ENCODE measurements at places on chromosomes 6 and 20.

GRCh38 chr6:53731866-53732636, 62.8 kb upstream of the LRRC1 start:
- DNase-seq, result no peak

DNA sequence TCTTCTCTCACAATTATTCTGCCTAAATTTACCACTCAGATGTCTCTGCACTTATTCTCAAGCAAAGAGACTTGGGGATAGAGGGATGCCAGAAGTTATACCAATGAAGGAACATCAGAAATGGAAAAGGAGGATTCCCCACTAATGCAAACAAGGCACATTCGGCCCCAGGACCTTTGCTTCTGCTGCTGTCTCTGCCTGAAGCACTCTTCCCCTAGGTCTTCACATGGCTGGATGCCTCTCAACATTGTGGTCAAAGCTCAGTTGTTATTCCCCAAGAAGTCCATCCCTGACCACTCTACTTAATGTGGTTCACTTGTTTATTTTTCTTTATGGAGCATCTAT, 508.7 kb downstream of the DOK5 start:
- DNase-seq, result no peak

DNA sequence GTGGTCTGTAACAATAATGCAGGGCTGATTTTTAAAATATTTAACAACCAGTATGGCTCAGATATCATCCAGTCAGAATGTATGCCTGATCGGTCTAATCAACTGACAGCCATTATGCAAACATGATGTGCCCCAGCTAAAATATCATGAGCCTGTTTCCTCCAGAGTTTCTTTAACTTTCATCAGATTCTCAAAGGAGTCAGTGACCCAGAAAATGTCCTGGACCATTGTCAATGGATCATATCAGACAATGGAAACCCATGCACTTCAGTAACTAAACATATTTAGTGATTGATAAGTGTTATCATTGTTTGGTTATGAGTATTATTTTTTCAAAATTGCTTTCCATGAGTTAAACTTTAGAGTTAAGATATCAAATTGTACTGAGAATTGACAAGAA, 173.5 kb downstream of the LMBRD1 start:
- no peak for DNase-seq

DNA sequence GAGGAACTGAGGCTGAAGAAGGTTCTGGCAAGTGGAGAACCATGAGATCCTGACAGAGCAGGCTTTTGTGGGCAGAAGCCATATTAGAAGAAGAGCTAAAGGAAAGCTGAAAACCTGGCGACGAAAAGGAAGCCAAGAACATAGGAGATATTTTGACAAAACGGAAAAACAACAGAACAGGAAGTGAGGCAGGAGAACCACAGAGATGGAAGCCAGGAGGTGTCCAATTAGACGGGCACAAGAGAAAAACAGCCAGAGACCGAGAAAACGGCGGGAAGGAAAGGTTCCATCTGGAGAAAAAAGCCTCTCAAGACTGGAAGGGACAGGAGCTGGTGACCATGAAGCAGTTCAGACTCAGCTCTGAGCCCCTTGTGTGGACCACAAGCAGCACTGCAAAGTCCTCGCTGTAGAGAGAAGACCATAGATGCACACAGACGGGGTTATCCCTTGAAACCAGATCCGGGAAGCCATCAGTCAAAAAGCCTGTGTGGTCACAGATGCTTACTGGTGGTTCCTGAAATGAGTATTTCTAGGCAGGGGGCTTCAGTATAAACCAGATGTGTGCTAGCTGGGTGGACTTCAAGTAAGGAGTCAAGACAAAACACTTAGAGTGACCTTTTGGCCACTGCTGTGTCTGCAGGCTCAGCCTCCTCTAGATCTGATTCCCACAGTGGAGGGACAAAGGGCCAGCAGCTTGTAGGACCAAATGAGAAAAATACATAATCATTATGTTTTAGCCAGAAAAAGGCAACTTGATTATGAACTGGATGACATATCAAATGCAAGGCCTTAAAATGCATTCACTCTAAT, 30.7 kb downstream of the SSR1 start:
- no peak for DNase-seq

DNA sequence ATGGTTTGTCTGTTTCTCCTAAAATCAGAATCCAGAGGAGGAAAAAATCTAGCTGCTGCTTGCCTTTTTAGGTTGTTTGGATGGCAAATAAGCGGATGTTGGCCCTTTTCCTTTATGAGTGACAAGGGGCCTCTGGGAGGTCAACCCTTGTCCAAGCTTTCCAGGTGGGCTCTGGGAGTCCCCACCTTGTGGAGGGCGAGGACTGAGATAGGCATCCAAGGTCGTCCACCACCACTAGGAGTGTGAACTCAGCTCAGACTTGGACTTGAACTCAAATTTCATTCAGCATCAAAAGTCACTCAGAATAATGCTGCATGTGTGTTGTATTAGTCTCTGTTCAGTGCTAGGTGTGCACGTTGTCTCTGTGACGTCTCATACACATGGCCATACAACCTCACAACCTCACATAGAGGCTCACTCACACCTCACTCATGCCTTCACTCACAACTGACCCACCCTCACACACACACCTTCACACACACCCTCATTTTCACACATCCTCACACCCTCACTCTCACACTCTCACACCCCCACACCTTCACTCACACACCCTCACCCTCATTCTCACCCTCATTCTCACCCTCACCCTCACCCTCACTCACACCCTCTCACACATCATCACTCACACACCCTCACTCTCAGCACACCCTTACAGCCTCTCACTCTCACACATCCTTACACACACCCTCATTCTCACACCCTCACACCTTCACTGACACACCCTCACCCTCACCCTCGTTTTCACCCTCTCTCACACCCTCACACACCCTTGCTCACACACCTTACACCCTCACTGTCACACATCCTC, 18.0 kb downstream of the DYNLT1 start:
- DNase-seq, result no peak

GRCh38 chr6:109406196-109406595, 23.9 kb upstream of the CD164 start:
- DNase-seq, result peak; percentile 41

DNA sequence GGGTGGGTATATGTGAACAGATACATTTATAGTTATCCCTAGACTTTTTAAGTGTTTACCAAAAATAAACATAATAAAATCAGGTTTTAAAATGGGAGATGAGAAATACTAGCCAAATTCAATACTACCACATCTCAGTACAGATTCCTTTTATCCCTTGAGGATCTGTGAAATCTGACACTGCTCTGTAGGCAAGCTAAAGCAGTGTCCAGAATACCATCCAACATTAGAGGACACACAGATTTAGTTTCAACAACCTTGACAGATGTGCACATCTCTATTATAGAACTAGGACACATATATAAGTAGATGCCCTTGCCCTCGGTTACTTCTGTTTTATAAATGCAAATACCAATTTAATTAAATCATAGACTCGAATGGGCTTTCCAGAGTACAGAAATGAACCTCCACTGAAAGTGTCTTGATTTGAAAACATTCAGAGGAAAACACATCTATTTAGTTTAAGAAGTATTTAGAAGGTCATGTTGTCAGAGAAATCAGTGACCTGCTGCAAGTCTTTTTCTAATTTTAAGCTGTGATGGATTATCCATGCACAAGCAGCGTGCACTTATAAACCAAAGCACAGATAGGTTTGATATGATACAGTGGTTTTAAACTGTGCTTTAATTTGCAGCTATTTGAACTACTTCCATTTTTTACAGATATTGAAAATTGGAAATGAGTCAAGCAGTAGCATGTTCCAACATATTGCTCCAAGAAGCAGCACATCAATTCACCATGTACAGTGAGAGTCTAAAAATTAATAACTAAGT, 156.3 kb upstream of the EPHA7 start:
- DNase-seq, result no peak

DNA sequence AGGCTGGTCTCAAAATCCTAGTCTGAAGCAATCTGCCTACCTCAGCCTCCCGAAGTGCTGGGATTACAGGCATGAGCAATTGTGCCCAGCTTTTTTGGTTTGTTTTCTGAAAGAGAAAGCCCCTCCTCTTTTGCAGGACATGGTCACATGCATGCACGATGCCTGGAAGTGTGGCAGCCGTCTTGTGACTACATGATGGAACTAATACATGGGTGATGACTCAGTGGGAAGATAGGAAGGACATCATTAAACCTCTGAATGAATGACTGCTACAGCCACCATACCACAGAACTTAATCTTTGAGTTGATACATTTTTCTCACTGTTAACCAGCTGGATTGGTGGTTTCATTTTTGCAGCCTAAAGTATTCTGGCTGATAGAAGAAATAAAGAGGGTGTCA, 13.4 kb upstream of the CTNNBL1 start:
- DNase-seq, result peak; percentile 23

GRCh38 chr6:30687659-30688431, 1.4 kb upstream of the PPP1R18 start:
- DNase-seq, result peak; percentile 52

DNA sequence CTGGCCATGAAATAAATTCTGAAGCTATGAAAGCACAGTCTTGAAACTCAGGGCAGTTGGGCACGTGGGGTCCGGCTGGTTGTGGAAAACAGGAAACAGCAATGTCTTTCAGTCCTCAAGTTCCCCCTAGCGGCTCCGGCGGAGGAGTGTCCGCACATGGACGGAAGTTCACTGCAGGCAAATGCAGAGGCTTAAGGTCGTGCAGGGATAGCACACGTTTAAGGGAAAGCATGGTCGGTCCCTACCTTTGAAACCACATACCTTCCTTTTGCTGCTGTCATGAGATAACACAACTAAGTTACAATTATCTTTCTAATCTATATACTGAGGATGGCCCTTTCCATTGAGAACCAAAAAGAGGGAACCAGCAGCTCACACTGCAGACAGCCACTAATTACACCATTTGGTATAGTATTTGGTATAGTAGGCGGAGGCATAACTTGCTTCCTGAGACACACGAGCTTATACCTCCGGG, 52.6 kb upstream of the NFATC2 start:
- DNase-seq, result peak; percentile 90

- DNase-seq, result no peak
Observed at GRCh38 chr6:43262000-43262779, 18.9 kb downstream of the TTBK1 start.

- no peak for DNase-seq
Observed at GRCh38 chr6:167664678-167665660, 161.7 kb upstream of the AFDN start.

GRCh38 chr6:134938896-134939295, 11.0 kb downstream of the ALDH8A1 start:
- no peak for DNase-seq

GRCh38 chr6:106182455-106182854, 96.3 kb downstream of the PRDM1 start:
- DNase-seq, result no peak

DNA sequence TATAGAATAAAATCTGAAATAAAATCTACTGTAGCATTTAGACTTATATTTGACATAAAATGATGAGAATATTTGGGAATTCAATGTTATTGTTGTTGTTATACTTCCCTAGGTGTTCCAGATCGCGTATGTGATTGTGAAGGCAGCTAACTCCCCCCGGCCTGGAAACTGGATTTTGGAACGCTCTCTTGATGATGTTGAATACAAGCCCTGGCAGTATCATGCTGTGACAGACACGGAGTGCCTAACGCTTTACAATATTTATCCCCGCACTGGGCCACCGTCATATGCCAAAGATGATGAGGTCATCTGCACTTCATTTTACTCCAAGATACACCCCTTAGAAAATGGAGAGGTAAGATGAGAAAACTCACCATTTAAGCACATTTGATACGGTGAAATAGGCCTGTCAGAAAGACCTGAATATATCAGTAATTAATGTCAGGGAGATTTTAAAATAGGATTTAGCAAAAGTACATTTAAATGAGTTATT, 215.2 kb downstream of the LAMA2 start:
- no peak for DNase-seq

DNA sequence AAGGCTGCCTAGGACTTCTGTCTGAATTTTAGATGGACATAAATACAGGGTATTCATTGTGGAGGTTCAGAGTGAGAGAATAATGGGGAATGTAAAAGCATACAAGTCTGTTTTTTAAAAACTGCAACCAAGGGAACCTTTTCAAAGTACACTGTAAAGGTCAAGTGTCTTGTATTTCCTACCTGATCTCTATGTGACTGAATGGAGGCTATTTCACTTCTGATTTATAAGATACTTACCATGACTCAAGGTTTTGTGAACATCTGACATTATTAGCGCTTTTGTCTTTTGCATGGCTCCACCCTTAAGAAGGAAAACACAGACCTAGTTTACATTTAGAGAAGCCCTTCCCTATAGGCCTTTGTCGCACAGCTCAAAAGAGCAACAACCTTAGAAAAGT, 126.5 kb downstream of the ZFAND3 start:
- no peak for DNase-seq

GRCh38 chr6:162999575-163000285, 272.0 kb downstream of the PACRG start:
- peak; percentile 90 for DNase-seq

DNA sequence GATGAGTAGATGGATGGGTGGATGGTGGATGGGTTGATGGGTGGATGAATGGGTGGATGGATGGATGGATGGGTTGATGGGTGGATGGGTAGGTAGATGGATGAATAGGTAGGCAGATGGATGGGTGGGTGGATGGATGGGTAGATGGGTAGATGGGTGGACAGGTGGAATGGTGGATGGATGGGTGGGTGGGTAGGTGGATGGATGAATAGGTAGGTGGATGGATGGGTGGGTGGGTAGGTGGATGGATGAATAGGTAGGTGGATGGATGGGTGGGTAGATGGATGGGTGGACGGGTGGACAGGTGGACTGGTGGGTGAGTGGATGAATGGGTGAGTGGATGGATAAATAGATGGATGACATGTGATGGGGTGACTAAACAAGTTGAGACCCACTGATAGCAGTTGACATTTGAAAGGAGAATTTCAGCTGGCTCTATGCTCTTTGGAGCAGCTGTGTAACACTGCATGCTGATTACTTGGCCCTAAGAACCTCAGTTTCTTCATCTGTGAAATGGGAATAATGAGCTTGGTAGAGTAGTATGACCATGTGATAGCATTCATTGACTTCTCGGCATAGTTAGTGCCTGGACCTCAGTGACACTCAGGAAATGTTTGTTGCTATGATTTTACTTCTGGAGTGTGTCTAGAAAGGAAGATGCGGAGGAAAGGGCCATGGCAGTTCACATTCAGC, 184.3 kb downstream of the NFATC2 start:
- no peak for DNase-seq

GRCh38 chr20:341682-342081, 5.2 kb upstream of the NRSN2 start:
- DNase-seq, result peak; percentile 94

GRCh38 chr6:130715058-130715457, 112.1 kb upstream of the SMLR1 start:
- no peak for DNase-seq

DNA sequence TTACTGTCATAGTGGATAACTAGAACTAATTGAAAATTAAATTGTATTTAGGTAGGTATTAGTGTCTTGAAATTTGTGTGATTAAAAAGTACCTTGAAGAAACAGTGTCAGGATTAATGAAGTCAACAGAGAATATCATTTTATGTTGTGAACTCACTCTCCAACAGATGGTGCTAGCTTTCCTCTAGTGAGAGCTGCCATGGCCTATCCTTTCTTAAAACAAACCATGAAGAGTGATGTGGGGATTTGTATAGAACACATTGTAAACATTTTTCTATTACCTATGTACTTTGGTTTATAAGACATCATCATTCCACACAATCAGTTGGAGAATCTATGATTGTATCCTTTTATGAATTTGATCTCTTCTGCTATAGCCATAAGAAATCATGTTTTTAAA, 4.8 kb upstream of the SRSF12 start:
- DNase-seq, result peak; percentile 31

- peak; percentile 89 for DNase-seq
Observed at GRCh38 chr20:58078741-58079522, 149.5 kb downstream of the ANKRD60 start.

GRCh38 chr6:136254851-136255466, 4.8 kb upstream of the MTFR2 start:
- no peak for DNase-seq

- DNase-seq, result peak; percentile 57
Observed at GRCh38 chr6:56483929-56484328, 158.8 kb downstream of the DST start.

Measured in fibroblast of skin of right biceps (primary cell).